ENCODE measurements at places on chromosomes 16 and 17. TPM values are rescaled to one million over a fixed set of nuclear protein-coding genes. Genes with fewer than 3 reads are reported as not detected.

GRCh38 chr16:66483689-66484452 is 56.8 kb downstream of the BEAN1 start:
- peak; percentile 94 for DNase-seq

CANT1 gene
- total RNA-seq = 29.6 TPM

GRCh38 chr16:12354296-12354833 is 377.8 kb downstream of the SNX29 start:
- no peak for DNase-seq

DNA sequence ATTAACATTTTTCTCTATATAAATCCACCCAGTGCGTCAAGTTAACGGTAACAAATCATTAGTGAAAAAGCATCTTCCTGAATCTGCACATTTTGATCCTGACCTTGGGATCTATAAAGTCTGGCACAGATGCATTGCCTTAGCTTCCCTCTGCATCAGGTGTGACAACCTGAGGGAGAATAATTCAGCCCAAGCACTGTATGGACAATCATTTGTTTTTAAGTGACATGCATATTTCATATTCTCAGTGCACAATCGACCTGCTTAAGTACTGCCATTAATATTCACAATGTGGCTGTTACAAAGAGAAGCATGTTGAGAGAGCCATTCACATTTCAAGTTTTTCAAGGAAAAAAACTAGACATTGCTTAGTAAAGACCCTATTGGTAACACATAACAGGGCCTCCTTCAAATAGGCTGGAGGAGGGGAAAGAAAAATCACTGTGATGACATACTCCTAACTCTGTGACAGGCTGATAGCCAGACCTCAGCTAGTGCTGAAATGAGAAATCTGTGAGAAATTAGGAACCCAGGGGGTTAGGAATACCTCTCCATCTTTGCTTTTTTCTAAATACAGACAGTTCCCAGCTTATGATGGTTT is 505.3 kb upstream of the CDH5 start:
- no peak for DNase-seq

ITGAD gene
- total RNA-seq = not detected
